ENCODE measurements at places on chromosomes 5 and 9.

DNA sequence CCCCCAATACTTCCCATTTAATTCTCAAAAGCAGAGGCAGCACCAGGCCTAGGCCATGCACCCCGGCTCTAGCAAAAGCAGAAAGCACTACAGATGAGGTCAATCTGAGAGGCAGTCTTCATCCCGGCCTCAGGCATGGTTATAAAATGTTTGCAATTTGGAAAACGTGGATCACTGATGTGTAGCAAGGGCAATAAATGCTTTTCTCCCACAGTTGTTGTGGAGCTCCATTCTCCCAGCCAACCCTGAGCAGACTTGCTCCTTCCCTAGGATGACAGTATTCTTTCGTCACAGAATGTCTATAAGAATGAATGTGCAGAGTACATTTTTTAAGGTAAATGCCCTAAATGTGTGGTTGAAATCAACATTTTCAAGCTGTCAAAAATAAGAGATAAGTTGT, 157.3 kb upstream of the DAPK1 start:
- no peak for DNase-seq

DNA sequence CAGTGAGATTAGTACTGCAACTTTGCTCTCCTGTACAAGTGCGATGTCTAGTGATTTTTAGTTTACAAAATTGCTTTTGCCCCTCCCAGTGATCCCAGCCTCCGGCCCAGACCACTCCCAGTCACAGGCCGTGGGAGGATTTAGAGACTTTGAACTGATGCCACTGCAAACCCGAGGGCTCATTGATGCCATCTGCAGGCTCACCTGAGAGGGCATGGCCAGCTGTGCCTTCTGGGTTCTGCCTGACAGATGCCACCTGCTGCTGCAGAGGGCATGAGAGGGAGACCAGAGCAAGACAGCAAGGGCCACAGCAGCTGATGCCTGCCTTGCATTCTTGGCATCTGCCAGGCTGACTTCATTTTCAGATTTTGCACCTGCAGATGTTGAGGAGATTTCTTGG, 593.8 kb downstream of the CDK5RAP2 start:
- no peak for DNase-seq

GRCh38 chr9:115132648-115133047, 14.7 kb upstream of the TNC start:
- DNase-seq: no peak

- DNase-seq: no peak
Measured at GRCh38 chr9:136625101-136626065, 37.3 kb upstream of the EGFL7 start.

DNA sequence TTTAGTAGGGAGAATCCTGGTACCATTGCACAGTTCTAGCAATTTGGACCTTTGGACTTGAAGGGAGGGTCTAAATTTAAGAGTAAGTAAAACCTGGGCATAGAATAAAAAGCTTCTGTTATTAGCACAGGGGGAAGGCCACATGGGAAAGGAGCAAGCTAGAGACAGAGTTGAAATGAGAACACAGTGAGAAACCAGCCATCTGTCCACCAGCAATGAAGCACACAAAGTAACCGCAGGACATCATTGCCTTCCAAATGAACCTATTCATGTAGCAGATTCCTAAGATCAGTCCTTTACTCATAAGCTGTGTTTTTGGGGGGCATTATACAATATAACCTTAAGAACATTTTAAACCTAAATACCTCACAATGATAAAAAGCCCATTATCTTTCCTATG, 407.4 kb downstream of the HCN1 start:
- DNase-seq: no peak

- DNase-seq: no peak
Measured at GRCh38 chr9:35518225-35518821, 28.4 kb downstream of the RUSC2 start.

GRCh38 chr9:13705373-13705772, 425.9 kb upstream of the MPDZ start:
- DNase-seq: no peak

- DNase-seq: no peak
Measured at GRCh38 chr9:122857815-122858214, 29.4 kb upstream of the PDCL start.

- DNase-seq: no peak
Measured at GRCh38 chr5:59838989-59839388, 54.5 kb downstream of the PDE4D start.

DNA sequence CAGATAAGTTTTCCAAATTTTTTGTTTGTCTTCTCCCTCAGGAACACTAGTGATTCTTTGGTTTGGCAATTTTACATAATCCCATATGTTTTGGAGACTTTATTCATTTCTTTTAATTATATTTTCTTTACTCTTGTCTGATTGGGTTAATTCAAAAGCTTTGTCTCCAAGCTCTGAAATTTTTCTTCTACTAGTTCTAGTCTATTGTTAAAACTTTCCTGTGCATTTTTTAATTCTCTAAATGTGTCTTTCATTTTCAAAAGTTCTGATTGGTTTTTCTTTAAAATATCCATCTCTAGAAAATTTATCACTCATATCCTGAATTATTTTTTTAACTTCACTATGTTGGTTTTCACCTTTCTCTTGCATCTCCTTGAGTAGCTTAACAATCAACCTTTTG, 92.2 kb downstream of the INVS start:
- DNase-seq: no peak

DNA sequence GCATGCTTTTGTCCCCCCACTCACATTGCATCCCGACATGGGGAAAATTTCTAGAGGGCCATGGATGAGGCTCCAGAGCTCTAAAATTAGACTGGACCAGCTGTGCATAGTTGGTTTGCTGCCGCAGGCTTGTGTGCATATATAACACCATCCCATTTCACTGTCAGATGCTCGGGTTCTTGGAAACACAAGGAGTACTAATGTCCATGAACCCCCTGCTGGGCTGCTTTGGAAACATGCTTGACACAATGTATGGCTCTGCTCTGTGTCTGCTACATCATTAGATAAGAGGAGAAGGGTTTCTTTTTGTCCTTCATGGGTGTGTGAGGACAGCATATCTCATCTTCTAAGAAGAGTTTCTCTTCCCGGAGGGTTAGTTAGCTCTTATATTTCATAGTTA, 292.1 kb upstream of the RORB start:
- DNase-seq: no peak

DNA sequence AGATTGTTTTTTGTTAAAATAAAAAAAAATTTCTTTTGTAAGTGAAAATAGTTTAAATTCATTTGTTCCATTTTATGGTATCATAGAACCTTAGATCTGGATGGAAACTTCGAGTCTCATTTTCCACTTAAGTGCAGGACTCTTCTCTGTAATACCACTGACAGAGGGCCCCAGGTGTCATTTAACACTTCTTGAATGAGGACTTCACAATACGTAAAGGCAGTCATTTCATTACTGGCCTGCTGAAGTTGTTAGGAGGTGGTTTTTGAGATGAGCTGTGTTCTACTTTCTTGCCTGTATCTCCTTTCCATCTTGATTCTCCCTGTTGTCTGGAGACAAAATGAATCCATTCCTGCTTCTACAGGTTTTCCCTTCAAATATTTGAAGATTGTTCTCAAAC, 455.3 kb downstream of the DMRT2 start:
- DNase-seq: no peak

GRCh38 chr9:105070176-105070575, 142.2 kb upstream of the ABCA1 start:
- DNase-seq: no peak

- DNase-seq: no peak
Measured at GRCh38 chr9:84270847-84271530, 69.6 kb downstream of the SLC28A3 start.

GRCh38 chr5:115461506-115462290, 82.9 kb downstream of the FEM1C start:
- no peak for DNase-seq

GRCh38 chr5:169942181-169942580, 38.1 kb downstream of the INSYN2B start:
- no peak for DNase-seq

GRCh38 chr5:129377504-129377903, 82.6 kb upstream of the ADAMTS19 start:
- no peak for DNase-seq

- no peak for DNase-seq
Measured at GRCh38 chr9:107131108-107131799, 151.8 kb upstream of the RAD23B start.

DNA sequence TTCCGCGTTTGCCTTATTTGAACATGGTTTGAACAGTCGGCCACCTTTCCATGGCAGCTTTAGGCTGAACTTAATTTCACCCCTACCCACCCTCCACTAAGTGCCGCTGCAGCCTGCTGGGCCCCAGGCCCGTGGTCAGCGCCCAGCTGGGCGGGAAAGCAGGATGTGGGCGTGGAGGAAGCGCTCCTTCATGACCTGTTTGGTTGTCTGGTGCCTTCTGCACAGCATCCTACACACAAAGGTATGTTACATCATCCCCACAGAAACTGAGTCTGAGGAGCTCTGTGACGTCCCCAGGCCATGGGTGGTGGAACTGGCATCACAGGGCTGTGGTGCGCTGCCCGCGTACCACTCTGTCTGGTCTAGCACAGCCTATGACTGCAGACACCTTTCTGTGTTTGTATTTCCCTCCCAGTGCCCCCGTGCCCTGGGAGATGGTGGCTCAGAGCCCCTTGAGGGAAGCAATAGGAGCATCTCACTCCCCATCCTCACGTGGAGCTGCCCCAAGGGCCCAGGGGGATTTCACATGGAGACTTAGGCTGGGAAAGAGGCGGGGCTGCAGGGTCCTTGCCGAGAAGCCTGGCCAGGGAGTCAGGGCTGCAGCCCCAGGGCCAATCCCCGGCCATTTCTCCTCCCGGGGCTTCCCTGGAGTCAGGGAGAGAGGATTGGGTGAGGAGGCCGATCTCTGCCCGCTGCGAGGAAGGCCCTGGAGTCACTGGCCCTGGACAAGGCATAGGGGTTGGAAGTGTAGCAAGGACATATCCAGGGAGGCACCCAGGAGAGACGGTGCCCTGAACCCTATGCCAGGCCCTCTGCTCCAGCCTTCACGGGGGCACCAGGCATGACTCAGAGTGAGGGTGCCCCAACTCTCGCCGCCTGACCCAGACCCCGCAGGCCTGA, 37.5 kb upstream of the SUSD3 start:
- peak; percentile 53 for DNase-seq

DNA sequence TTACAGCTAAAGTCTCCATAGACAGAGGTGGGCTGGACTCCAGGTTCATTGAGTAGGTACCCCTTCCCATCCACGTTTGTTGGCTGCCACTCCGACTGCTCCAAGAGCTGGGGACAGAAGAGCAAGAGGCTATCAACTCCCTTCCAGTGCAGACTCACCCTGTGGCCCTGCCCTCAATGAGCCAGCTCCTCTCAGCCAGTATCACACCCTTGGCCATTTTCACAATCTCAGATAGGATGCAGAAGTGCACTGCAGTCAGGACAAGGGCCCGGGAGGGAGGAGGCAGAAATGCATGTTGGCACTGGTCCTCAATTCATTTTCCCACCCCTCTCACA, 6.2 kb downstream of the IRF1 start:
- no peak for DNase-seq

GRCh38 chr9:136965771-136966484, 11.4 kb upstream of the PTGDS start:
- peak; percentile 24 for DNase-seq

DNA sequence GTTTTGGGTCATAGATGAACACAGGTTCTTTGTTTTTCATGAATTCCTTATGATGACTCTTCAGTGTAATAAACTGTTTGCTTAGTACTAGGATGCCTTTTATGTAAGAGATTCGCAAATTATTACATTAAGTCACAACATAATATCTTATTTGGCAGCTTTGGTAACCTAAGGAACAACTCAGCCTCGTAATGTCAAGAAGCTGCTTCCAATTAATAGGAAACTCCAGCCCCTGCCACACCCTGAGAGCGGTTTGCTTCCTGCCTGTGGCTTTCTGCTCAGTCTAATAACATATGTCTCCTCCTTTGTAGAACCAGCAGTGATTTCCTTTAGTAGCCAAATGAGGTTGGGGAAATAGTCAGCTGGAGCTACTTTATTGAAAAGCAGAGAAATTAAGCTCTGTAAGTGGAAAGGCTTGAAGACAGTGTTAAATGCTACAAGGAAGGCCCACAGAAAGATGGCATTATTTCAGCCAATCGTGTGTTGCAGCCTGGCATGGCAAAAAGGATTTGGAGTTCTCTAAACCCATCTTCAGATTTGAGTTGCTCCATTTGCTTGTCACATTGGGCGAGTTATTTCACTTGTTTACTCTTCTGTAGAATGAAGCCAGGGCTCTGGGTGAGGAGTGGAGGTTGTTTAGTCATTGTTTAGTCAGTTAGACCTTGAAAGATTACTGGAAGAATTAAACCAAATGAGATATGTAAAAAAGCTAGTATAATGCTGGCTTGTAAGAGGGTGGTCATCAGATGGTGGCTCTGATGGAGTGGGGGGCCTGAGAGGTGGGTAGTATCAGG, 54.1 kb downstream of the MTAP start:
- no peak for DNase-seq

DNA sequence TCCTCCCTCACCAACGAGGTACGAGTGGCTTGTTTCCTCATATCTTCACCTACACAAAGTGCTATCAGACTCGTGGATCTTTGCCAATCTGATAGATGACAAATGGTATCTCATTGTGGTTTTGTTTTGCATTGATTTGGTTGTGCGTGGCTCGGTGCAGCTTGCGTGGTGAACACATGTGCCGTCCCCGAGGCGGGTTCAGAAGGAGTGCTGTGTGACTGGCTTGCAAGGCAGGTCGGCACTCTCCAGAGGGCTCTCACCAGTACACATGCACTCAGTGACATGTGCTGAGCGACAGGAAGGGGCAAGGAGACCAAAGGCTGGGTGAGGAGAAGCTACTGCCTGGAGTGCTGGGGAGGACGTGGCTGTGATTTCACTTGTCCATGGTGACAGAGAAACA, 95.3 kb upstream of the PITX1 start:
- no peak for DNase-seq

- DNase-seq: no peak
Measured at GRCh38 chr5:8961956-8962355, 583.9 kb downstream of the SEMA5A start.

- DNase-seq: peak; percentile 98
Measured at GRCh38 chr9:127980706-127981558, at the start of gene EEIG1. Gene EEIG1 (minus strand): TSS chr9:127980989. CDS start chr9:127980137, 852 bp downstream.

- DNase-seq: no peak
Measured at GRCh38 chr9:133203506-133204075, 5.5 kb downstream of the OBP2B start.

GRCh38 chr9:79570448-79571308, 1.1 kb upstream of the TLE4 start:
- peak; percentile 8 for DNase-seq

DNA sequence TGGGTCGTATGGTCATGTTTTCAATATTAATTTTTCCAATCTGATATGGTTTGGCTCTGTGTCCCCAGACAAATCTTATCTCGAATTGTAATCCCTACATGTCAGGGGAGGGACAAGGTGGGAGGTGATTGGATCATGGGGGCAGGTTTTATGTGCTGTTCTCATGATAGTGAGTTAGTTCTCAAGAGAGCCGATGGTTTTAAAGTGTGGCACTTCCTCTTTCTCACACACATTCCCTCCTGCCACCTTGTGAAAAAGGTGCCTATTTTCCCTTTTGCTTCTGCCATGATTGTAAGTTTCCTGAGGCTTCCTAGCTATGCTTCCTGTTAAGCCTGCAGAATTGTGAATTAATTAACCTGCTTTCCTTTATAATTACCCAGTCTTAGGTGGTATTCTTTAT, 309.1 kb upstream of the GRIN3A start:
- no peak for DNase-seq
